ENCODE measurements at places on chromosomes 12 and 14. TPM values are rescaled to one million over a fixed set of nuclear protein-coding genes. Genes with fewer than 3 reads are reported as not detected.

The PDE3A gene
- polyA plus RNA-seq = 1.2 TPM

The TEX52 gene
- not detected for polyA plus RNA-seq

The ART4 gene
- 0.88 TPM for polyA plus RNA-seq

The SAMD15 gene
- 2.0 TPM for polyA plus RNA-seq

The PIWIL1 gene
- polyA plus RNA-seq = 0.08 TPM

The VSIG10 gene
- polyA plus RNA-seq = 28.6 TPM

The RASSF8 gene
- polyA plus RNA-seq = 10.5 TPM

The MGP gene
- polyA plus RNA-seq = 1,064 TPM

The KLRC1 gene
- polyA plus RNA-seq = 0.20 TPM

The SPTB gene
- 1.1 TPM for polyA plus RNA-seq

The AQP5 gene
- 2.6 TPM for polyA plus RNA-seq

The INHBE gene
- polyA plus RNA-seq = not detected

The ATN1 gene
- polyA plus RNA-seq = 258 TPM

- peak; percentile 74 for DNase-seq
Measured at GRCh38 chr12:76158518-76159321, 74.2 kb upstream of the NAP1L1 start.

DNA sequence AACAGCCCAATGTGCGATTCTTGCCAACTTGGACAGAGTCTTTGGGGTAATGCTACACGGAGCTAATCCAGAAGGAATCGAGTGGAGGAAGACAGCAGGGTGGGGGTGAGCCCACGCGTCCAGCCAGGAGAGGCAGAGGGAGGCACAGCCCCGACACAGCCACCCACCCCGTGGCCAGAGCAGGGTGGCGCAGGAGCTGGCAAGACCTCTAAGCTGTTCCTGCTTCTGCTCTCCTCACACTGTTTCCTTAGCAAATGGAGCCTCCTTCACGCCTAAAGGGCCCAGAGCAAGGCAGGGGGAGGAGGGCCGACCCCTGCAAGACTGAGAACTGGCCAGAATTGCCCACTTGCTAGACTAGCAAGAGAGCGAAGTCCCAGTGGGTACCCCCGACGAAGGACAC lies 91.5 kb downstream of the FBXL14 start:
- DNase-seq = no peak

DNA sequence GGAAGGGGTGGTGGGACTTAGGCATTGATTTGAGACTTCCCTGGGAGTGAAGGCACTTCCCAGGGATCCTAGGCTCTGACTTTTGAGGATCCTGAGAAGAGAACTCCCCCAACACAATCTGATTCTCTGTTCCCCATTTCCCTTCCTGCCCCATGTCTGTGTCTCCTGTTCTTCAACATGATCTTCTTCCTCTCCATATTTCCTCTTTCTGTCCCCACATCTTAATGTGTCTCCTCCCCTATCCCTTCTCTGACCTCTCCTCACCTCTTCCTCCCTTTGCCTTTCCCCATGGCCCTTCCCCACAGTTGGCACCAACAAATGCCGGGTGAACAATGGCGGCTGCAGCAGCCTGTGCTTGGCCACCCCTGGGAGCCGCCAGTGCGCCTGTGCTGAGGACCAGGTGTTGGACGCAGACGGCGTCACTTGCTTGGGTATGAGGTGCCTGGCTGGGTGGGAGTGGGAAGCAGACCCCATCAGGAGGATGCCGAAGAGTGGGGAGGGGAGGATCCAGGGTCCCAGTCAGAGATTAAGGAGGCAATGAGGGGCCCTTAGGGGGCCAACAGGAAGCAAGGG lies 15.2 kb upstream of the LRP1-AS start:
- DNase-seq = no peak

DNA sequence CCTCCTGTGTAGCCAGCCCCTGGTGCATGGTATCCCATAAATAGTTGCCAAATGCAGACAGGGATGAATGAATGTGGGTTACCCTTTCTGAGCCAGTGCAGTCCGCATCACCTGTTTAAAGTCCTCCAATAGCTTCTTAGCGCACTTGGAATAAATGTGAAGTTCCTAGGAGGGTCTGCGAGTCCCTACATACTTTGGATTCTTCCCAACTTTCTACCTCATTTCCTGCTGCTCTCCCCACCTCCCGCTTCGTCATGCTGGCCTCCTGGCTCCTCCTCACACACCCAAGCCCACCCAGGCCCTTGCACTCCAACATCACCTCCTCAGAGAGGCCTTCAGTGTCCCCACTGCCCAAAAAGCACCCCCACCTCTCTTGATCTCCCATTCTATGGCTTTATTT lies 17.7 kb downstream of the RFX4 start:
- no peak for DNase-seq

- no peak for DNase-seq
Measured at GRCh38 chr12:34345801-34346200, 323.5 kb downstream of the ALG10 start.

DNA sequence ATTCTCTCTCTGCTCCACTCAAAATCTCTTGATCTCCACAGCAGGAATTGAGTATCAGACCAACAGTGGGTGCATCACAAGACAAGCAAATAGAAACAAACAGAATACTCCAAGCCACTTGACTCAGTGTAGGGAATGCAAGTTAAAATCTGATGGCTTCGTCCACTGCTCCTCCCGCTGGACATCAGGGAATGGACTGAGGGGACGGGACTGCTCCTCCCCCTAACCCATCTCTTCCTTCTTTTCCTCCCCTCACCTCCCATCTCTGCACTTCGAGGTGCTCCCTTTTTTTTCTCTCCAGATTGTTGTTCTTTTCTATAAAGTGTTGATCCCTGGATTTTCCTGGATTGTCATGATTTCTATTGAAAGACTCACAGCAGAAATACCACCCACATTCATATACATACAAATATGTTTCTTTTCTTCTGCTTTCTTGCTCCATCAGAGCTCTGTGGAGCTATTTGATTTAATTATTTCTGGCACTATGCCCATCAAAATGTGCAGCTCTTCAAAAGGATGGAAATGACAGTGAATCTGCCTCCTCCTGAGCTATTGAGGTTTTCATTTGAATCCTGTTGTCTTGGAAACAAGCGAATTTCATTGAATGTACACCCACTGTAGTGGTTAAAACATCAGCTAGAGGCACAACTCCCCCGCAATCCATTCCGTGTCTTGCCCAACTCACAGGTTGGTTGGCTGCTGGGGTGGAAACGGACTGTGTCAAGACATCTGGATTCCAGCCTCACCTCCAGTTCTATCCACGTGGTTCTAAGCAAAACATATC lies 199.7 kb downstream of the SPTSSA start:
- DNase-seq = no peak

- no peak for DNase-seq
Measured at GRCh38 chr12:49296836-49297694, 2.1 kb downstream of the PRPH start.

DNA sequence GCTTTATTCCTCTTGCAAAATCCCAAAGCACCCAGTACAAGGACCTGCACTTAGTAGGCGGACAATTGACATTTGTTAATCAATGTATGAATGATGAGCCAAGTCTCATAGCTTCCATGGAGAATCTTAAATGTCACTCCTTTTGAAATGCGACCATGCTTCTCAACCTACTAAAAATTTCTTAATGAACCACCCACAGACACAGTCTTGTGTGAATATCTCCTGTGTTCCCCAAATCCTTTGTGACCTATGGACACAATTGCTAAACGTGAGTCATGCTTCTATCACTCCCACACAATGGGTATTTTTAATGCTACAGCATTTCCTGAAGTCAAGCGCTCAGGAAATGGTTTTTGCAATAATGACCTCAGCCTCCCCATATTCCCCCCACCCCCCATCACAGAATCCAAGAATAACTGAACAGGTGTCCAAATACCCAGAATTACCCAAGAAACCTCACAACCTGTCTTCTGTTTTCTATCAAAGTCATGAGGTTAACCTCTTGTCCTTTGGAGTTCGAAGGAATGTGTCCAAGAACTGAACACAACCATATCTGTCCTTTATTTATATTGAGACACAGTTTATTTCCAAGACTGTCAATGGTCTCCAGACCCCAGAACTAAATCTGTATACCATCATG lies 163.6 kb upstream of the PLEKHG7 start:
- no peak for DNase-seq

DNA sequence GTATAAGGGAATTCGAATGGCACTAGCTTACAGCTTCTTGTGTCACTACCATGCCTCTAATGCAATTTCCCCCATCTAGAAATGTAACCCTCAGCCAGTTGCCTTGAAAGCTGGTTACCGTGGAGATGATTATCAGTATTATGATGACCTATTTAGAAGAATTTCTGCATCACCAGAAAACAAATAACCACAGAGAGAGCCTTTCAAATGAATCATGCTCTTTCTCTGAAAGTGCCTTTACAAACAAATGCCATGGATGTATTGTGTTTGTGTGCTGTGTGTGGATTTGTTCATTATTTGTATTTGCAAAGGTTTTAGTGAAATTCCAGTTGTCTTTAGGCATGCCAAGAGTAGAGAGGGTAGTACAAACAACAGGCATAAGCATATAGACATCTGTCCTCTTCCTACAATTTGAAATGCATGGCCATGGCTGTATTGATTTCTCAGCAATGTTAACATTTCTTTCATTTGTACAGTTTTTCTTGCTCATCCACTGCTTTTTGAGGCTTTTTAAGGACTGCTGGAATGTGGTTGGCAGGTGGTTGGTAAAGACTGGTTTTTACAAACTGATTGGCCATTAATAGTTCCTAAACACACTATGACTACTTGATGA lies 266.5 kb downstream of the PAWR start:
- DNase-seq = peak; percentile 18

DNA sequence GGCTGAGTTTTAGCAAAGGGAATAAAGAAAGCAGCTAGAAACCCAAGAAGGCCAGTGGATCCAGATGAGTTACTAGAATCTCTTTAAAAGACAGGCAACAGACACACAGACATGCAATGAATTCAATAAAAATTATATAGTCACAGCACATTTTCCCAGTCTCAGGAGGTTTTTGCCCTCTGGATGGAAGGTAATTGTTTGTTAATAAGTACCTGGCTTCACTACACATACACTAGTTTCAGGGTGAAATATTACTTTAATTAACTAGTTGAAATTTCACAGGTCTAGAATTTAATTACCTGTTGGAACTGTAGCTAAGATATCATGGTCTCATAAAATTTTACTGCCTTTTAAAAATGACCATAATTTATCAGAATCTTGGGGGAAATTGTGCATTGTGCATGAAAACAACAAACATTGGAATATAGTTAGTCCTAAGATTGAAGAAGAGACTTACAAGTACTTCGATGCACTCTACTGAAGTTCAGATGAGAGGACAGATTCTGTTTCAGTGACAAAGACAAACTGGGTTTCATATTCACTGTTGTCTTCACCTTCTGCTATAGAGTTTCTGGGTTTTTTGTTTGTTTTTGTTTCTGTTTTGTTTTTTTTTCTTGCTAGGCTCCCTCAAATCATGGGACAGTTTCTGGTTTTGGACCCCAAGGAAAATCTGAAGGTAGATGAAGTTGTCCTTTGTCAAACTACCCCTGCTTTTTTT lies 277.0 kb upstream of the GARIN6 start:
- no peak for DNase-seq

DNA sequence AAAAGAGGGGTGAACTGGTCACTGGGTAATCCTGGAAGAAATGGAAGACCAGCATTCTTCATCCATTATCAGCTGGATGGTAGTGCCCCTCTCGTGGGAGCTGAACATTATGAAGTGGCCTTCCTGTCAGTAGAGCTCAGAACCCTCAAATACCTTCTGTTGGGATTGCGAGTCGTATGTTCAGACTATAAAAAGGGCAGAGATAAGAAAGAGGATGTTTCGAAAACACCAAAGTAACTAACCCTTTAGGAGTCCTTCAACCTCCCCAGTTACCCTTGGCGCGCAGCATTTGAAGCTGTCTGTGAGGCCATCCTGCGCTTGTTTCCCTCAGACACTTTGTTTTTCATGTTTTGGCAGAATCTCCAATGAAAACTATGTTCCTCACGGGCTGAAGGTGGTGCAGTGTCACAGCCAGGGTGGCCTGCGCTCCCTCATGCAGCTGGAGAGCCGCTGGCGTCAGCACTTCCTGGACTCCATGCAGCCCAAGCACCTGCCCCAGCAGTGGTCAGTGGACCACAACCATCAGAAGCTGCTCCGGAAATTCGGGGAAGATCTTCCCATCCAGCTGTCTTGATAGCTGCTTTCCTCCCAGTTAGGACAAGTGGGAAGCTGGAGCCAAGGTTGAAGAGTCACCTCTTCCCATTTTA lies 19.3 kb upstream of the GALNT16 start:
- no peak for DNase-seq

GRCh38 chr12:49776858-49777257 lies 35.5 kb downstream of the TMBIM6 start:
- no peak for DNase-seq

Data from adrenal gland (tissue), 19 donors.